WTC11 (cell line): ENCODE measurements at places on chromosomes 2 and 18. TPM values are rescaled to one million over a fixed set of nuclear protein-coding genes. Genes with fewer than 3 reads are reported as not detected.

SKOR2 gene
- total RNA-seq: 0.34 to 1.3 TPM (median 0.37 TPM) in 3 replicates

UPP2 gene
- total RNA-seq: not detected in 3 replicates

WNT6 gene
- total RNA-seq: not detected in 3 replicates

CD226 gene
- total RNA-seq: 0.23 to 0.55 TPM (median 0.24 TPM) in 3 replicates

SRD5A2 gene
- 0.05 to 0.07 TPM (median 0.05 TPM) in 3 replicates for total RNA-seq

TRIM54 gene
- 3.0 to 3.4 TPM (median 3.3 TPM) in 3 replicates for total RNA-seq

CHRND gene
- total RNA-seq: 0.07 to 0.11 TPM in 2 of 3 replicates, not detected in the other

OR6B3 gene
- not detected in 3 replicates for total RNA-seq

CRYGD gene
- total RNA-seq: 4.6 to 6.3 TPM (median 5.7 TPM) in 3 replicates

ACP1 gene
- 145 to 150 TPM (median 146 TPM) in 3 replicates for total RNA-seq
